ENCODE measurements at places on chromosomes 2 and 18.

GRCh38 chr2:65877331-65878010 lies 445.1 kb upstream of the SPRED2 start:
- no peak for DNase-seq

- DNase-seq: no peak
Observed at GRCh38 chr2:26583381-26583911, 57.7 kb downstream of the CIB4 start.

- no peak for DNase-seq
Observed at GRCh38 chr2:204483608-204484081, 61.6 kb upstream of the PARD3B start.

DNA sequence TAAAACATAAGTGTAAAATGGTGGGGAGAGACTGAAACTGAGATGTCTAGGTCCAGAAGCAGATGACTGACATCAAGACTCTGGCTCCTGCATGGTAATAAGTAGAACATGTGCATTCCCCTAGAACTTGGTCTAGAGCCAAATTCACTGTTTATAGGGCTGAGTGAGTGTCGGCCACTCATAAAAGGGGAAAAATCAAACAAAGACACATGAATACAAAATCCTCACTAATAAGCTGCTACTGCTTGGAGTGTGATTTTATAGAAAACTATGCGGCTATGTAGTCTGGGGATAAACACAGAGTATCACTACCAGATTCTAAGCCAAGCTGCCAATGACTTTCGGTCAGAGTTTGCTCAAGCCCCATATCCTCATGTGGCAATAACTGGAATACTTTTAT lies 1080.8 kb upstream of the DDX18 start:
- DNase-seq: no peak

DNA sequence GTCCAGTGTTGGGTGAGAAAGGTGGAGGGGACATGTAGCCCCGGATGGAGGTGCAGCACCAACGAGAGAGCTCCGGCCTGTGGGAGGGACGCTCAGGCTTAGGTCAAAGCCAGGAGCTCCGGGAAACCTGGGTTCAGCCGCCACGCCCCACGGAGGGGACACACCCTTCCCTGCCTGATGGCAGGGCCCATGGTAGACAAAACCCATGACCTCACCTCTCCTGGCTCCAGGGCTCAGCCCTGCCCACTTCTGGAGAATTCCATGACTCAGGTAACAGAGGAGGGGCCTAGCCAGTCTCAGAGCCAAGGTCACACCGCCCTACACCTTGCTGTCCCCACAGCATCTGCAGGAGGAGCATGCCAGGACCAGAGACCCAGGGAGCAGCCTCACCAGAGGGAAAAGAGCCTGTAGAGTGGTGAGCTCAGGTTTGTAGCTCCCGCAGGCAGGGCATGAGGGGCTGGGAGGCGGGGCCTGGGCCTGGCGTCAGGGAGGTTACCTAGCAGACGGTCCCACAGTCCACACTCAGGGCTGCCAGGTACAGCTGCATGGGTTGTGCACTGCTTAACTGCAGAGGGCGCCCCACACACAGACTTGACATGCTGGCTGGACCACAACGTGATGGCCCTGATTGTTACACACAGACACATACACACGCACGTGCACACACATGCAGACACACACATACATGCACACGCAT lies 70.8 kb upstream of the SMAD7 start:
- peak; percentile 16 for DNase-seq

DNA sequence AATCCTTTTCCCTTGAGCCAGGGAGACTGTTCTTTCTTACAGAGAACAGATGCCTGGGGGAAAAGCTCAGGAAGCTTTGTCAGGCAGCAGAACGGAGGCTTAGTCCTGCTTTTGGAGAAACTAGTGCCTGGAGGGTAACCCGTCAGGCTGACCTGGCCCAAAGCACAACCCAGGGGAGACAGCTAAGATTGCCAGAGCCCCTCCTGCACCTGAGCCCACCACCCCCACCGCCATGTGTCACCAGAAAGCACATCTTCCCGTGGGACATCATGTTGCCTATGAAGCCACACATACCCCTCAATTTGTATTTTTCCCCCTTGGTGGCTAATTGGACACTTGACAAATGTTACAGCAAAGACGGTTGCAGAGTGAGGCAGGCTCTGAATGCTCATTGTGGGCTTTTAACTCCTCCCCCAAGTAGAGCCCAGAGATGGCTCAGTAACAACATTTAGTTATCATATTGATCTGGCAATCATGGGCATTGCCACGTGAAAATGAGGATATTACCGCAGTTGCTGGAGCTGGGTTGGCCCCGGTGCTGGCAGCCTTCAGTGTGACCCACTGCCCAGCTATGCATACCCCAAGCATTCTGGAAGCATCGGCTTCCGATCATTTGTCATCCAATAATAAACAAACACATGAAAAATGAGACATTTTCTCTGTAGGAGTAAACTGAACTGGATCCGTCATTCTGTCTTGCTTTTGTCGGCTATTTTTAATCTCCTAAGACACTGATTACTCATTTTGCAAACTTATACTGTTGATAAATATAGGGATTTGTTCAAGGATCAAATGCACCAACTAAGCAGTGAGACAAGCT lies 229.5 kb downstream of the ATAD2B start:
- no peak for DNase-seq

DNA sequence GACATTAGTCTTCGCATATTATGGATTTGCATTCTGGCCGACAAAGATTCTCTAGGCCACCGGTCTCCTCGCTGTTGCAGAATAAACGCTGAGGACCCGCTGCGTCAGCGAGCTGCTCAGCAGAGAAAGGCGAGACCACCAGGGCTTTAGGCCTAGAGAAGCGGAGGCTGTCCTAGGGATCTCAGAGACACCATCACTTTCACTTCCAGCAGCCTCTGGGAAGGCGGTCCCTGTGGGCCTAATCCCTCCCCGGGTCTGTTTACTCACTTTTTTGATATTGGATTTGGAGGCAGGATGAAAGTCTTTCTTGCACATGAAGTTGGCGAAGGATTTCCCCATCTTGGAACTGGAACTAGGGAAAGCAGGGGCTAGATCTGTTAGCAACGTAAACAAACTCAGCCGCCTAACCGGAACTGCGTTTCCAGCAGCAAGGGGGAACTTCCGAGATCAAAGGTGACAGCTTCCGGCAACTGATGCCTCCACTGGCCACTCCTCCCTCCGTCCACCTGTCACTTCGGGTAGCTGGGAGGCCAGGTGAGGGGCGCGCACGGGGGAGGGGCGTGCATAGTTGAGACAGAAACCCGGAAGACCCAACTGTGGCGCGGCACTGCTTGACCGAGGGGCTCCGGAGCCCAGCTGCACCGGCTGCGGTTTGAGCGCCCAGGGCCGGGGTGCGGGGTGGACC lies at the start of gene SCRN3:
Gene SCRN3, plus strand, starts transcription at position 447 of the 685 bp plus-strand sequence. CDS start 2,554 bp downstream, outside the sequence.
- peak; percentile 61 for DNase-seq

DNA sequence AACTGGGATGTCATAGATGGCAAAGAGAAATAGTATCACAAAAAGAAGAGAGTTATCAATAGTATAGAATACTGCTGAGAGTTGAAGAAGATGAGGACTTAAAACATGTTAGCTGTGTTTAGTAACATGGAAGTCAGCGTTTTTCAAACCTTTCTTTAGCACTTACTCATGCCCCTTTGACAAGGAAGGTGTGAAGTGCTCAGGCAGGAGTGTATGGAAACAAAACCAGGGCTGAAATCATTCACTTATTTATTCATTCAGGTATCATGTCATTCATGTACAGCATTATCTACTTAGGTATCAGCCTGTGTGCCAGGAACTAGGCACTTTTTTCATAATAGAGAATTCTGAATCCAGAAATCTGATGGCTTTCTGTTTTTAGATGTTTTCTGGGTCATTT lies 27.2 kb downstream of the CD28 start:
- no peak for DNase-seq

DNA sequence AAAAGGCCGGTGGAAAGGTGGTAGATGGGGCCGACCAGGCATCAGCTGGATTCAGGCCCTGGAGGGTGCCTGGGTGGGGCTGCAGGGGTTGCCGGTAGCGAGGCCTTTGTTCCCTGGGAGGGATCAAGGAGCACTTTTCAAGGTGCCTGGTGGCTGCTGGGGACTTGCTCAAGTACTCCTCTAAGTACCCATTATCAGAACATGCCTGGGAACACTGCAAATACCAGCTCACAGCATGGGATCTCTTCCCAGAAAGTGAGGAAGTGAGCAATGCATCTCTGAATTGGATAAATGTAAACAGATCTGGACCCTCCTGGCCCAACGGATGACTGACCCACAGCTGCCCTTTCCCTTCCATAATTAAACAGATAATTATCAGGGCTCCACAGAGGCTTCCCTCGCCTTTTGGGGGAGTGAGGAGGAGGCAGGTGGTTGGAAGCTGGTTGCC lies 210.5 kb downstream of the SH3RF3 start:
- DNase-seq: no peak

- DNase-seq: no peak
Observed at GRCh38 chr2:241798631-241799521, 10.1 kb upstream of the NEU4 start.

GRCh38 chr2:168671932-168672331 lies 130.5 kb upstream of the NOSTRIN start:
- DNase-seq: no peak

DNA sequence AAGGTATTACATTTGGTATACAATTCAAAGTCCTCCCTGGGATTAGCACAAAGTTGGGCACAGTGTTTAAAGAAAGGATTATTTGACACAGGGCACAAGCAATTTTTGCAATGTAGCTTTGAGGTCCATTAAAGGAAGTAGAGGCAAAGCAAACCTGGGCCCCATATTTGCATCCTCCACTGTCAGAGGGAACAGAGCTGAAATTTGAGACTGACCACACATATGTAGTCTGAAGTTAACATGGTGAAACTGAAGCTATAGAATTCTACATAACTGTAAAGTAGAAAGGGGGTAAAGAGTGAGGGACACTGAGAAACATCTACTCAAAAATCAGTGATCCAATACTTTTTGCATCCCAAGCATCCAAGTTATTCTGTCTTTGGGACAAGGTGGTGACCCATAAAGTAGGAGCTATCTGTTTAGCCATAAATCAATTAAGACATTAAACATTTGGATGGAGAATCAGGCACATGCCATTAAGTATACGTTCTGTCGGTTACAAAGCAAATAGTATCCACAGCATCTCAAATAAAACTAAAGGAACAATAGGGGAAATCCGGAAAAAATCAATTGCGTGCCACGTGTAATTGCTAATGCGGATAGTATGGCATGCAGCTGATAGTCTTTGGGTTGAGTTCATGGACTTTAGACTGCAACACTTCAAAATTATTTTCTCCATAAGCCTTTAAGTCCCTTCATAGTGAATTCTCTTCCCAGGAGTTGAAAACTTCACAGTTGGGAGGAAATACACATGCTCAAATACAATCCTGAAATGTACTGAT lies 72.6 kb downstream of the PLEKHM3 start:
- no peak for DNase-seq

GRCh38 chr2:100484390-100484789 lies 14.1 kb downstream of the NMS start:
- DNase-seq: no peak

DNA sequence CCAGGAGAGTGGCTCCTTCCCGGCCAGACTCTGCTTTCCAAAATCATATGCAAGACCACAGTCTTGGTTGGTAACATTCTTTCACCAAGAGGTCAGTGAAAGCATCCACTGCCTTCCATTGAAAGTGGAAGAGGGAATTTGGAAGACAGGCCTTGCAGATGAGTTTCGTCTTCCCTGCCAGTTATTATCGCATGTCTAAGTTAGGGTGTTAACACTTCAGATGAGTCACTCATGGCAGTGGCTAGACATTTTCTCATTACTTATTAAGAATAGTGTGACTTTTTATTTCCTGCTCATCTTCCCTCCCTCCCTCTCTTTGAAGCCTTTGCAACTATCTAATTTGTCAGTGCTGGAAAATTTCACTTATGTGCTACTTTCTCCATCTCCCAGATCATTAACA lies 102.9 kb upstream of the EPB41L3 start:
- no peak for DNase-seq

- no peak for DNase-seq
Observed at GRCh38 chr18:66511792-66512191, 92.1 kb downstream of the CDH19 start.

- no peak for DNase-seq
Observed at GRCh38 chr2:233764264-233764663, 4.2 kb downstream of the UGT1A1 start.

- DNase-seq: no peak
Observed at GRCh38 chr2:112714836-112715631, 5.8 kb upstream of the NT5DC4 start.

DNA sequence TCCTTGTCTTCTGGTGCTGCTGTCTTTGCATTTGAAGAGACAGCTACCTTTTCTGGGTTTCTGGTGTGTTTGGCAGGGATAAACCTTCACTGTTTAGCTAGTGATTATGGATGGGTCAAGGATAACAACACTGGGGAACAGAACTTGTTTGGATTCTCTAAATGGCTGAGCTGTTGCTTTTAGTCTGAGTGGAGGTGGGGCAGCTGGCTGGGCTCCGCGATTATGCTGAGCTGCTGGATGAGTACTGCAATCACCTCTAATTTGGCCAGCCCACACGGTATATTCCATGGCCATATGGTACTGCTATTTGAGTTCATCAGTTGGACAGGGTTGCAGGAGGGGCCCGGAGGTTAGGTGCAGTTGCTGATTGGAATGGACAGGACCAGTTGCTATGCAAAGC lies 361.6 kb upstream of the TFPI start:
- no peak for DNase-seq

All from stimulated activated CD4-positive, alpha-beta T cell treated with anti-CD3 and anti-CD28 coated beads, Interleukin-2, amount 100 ng/mL, for 4 hours (primary cell).